ENCODE measurements at places on chromosomes 5 and 9.
A peak's percentile ranks its signal among the peaks of the same experiment; 100 is the strongest.

DNA sequence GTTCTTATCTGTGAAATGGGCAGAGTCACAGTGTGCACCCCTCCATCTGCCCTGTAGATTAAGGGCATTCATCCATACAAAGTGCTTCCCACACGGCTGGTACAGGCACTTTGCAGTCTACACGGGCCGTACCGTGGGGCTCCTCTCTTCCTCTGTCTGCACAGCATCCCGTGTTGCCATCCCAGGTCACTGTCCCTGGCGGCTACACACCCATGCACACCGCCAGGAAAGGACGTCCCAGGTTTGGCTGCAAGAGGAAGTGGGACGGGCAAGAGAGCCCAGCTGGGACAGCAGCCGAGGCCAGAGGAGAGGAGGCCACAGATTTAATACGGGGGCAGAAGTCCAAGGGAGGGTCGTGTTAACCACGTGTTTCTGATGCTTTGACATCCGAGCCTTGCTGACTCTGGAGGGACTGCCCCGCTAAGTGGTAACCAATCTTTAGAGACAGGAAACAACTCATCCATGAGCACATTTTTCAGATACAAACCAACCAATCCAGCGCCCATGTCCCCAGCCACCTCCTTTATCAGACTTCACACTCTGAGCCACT is 120.0 kb downstream of the ZNF354C start:
- DNase-seq: no peak

GRCh38 chr9:126397056-126397455 is 70.4 kb downstream of the MVB12B start:
- peak; percentile 87 for DNase-seq

GRCh38 chr5:87231037-87231808 is 36.5 kb upstream of the RASA1 start:
- no peak for DNase-seq

- DNase-seq: no peak
Measured at GRCh38 chr9:122001491-122002201, 91.5 kb downstream of the TTLL11 start.

DNA sequence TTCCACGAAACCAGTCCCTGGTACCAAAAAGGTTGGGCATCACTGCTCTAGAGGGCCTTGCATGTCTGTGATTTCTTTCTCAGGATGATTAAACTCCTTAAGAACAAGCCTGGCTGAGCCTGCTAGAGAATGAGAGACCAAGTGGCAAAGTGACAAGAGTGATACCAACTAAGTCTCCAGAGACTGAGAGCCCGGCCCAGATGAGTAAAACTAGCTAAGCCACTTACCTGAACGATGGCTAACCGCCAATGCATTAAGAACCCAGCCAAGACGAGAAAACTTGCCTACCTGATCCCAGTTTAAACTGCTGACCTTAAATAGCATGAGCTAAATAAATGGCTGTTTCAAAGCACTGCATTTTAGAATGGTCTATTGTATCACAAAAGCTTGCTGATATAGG is 5.6 kb upstream of the CCDC152 start:
- no peak for DNase-seq

GRCh38 chr9:5442400-5443011 is 4.8 kb upstream of the PLGRKT start:
- DNase-seq: peak; percentile 44

- no peak for DNase-seq
Measured at GRCh38 chr9:12889402-12890106, 114.7 kb downstream of the LURAP1L start.

GRCh38 chr9:136669791-136670464 is 7.2 kb downstream of the EGFL7 start:
- DNase-seq: no peak

GRCh38 chr5:35133186-35133585 is 85.4 kb upstream of the AGXT2 start:
- DNase-seq: no peak

DNA sequence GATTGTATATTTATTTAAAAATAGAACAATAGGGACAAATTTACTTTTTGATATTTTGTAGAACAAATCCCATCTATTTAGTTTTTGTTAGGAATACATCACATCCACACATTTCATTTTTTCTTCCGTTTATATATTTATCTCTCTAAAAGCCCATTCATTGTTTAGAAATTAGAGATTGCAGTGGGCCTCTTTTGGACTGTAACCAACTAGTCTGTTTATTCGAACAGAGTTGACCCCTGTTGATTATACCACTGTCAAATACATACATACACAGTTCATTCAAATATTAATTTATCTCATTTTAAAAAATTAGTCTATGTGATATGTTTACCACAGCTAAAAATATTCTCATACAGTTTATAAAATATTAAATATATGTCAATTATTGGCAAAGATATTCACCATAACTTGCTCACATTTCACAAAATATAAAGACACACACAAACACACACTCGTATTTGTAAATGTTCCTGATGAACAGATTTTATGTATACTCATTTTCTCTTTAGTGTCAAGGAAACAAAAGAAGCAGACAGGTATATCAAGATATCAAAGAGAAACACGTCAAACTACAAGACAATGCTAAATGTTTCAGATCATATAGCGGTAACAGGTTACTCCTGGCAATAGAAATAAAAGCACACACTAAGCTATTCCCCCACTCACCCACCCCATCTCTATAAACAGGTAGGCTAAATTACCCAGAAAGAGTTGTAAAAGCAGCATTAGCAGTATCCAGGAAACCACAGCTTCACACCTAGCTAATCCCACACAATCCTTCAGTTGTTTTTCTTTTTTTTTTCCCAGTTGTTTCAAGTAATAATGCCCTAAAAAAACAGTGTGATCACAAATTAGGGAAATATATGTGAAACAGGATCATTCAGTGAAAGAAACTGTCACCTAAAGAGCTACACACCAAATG is 283.9 kb downstream of the ADAMTS6 start:
- no peak for DNase-seq

- no peak for DNase-seq
Measured at GRCh38 chr5:154162539-154163151, 27.9 kb upstream of the GALNT10 start.

DNA sequence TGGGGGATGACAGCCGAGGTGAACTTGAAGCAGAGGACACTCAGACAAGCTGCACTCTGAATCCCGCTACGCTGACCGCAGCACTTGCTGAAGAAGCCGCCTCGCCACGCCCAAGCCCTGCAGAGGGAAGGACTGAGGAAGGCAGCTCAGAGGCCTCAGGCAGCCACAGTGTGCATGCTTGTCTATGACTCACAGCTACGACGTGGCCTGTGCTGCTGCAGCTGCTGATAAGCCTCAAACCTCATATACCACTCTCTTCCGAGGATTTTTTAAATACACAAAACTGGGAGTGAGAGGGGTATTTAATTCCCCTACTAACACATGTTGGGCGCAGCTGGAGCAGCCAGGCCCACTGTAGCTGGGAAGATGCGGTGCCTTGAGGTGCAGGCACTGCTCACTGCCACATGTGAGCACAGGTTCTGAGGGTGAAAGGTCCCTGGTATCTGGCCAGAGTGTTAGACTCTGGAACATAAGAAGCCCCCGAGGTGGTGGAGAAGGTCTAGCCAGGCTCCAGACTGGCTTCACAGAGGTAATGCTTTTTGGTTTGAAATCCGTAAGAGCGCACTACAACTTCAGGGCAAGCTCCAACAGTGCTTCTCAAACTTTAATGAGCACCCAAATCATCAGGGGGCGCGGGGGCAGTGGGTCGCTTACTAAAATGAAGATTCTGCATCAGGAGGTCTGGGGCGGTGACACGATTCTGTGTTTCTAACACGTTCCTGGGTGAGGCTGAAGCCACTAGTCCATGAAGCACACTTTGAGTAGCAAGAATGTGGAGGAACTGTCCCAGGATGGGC is 196.8 kb downstream of the AUH start:
- peak; percentile 81 for DNase-seq

GRCh38 chr9:72401396-72401795 is 36.4 kb upstream of the ZFAND5 start:
- DNase-seq: no peak

DNA sequence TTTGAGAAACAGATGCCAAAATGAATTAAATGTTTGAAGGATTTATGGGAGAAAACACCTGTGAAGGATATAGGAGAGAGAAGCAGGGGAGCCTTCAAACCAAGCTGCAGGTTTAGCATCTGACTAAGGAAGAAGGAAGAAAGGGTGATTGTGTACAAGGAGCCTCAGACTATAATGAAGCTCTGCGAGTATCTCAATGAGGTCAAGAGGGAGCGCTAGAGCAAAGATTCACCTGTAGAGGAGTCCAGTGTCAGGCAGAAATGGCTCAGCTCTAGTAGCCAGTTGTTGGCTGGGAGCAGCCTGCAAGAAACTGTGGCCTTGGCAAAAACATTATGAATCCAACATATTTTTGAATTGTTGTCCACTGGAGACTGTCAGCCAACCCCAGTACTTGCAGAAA is 20.0 kb upstream of the GHR start:
- DNase-seq: no peak

GRCh38 chr5:142281008-142281367 is 43.8 kb downstream of the SPRY4 start:
- DNase-seq: no peak

- no peak for DNase-seq
Measured at GRCh38 chr9:21585756-21586752, 103.9 kb upstream of the IFNE start.

DNA sequence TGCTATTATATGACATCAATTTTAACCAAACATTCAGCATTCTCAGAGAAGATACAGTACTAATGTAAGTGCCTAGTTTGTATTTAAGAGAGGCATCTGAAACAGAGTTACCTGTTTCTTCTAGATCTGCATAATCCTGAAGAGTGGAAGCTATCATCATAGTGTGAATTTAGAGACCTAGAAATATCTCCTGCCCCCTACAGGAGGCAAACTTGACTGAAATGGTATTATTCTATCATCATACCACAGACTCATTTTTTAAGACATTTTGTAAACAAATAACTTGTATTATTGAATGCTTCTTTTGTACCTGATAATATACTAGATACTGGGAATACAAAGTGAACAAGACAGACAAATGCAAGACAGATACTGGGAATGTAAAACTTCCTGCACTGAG is 216.8 kb upstream of the RPS23 start:
- DNase-seq: no peak

GRCh38 chr5:38790891-38791290 is 54.9 kb upstream of the OSMR start:
- DNase-seq: no peak

GRCh38 chr5:173268750-173269432 is 33.9 kb upstream of the NKX2-5 start:
- no peak for DNase-seq

DNA sequence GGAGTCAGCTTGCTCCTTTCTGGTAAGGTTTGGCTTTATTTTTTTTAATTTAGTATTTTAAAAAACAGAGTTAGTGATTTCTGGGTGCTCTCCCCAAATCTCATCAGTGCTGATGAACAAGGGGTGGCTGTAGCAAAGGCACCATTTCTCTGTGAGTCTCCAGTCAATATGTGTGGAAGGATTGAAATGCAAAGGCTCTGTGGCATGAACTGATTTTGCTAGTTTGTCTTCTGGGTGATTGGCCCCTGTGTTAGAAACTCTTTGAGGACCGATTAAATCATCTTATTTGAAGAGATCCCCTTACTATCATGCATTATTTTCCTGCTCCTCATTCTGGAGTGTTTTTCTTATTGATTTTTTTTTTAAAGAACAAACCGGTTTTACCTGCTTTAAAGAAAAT is 596 bp downstream of the TEK start:
- no peak for DNase-seq

DNA sequence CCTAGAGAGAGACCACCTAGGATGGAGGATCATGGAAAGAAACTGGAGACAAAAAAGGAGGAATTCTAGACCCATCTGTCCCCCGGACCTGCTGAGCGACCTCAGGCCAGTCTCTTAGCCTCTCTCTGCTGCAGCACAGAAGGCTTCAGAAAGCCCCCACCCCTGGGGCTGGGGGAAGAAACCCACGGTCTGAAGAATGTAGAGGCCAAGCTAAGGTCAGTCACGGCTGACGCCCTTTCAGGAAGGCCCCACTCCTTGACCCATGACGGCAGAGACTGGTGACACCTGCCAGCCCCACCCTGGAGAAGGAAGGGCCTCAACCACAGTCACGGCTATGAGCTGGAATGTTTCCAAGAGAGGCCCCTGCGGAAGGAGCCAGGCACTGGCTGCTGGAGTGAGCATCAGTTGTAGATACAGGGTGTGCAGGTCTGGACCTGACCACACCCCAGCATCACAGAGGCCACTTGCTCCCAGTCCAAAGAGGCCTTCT is 120.5 kb upstream of the BOD1 start:
- DNase-seq: no peak

DNA sequence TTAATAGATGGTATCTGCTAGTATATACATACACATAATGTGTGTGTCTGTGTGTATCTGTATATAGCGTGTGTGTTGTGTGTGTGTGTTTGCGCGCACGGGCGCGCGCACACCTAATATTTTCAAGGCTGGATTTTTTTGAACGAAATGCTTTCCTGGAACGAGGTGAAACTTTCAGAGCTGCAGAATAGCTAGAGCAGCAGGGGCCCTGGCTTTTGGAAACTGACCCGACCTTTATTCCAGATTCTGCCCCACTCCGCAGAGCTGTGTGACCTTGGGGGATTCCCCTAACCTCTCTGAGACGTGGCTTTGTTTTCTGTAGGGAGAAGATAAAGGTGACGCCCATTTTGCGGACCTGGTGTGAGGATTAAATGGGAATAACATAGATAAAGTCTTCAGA is 757 bp downstream of the FXN start:
- peak; percentile 32 for DNase-seq

DNA sequence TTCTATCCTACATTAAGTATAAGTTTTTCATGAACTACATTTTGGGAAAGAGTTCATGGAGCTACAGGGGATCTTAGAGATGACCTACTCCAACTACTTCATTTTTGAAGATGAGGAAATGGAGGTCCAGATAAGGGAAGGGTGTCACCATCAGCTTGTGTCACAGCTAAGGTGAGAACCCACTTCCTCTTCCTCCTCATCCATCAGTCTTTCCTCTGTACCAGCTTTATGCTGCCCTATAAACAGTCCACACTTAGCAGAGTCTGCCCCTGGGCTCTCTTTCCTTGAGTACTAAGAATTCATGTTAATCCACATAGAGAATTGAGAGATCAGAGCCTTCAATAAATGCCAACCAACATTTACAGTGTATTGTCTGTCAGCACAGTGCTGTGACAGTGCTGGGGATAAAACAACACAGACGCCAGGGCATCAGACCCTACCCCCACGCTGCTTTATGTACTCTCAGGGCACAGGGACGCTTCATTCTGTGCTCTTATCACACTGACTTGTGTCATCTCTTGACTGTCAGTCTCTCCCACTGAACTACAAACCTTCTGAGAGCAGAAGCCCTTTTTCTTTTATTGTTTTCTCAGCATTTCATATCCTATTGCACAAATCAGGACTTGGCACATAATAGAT is 22.1 kb downstream of the ADRB2 start:
- DNase-seq: peak; percentile 29

GRCh38 chr5:172429201-172429940 is 25.0 kb downstream of the SH3PXD2B start:
- no peak for DNase-seq

DNA sequence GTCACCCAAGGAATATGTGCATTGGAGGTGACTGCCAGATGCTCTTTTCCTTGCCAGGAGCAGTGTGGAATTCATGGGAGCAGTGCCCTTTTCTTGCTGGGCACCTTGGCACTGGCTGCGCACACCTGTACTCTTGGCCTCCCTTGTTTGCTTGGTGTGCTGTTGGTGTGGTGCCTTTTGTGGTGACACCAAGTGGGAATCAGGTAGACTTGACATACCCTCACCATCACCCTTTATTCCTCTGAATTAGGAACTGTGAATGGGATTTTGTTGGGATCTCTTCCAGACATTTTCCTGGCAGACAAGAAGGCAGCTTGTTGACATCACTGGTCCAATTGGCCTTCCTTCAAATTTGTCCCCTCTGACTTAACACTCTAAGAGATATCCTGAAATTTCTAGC is 82.3 kb downstream of the RAI14 start:
- no peak for DNase-seq

- no peak for DNase-seq
Measured at GRCh38 chr9:18350036-18350435, 123.9 kb upstream of the ADAMTSL1 start.

Measured in activated naive CD4-positive, alpha-beta T cell treated with anti-CD3 and anti-CD28 coated beads, Interleukin-2, amount 10 ng/mL, durations not matched to agents 7 days and 5 days (primary cell).